ENCODE measurements at places on chromosomes 16 and 17. TPM values are rescaled to one million over a fixed set of nuclear protein-coding genes. Genes with fewer than 3 reads are reported as not detected.

DNAI2 gene
- total RNA-seq: not detected

CA5A gene
- not detected for total RNA-seq

PPP1R1B gene
- not detected for total RNA-seq

ADORA2B gene
- total RNA-seq: 15.3 TPM

PRSS27 gene
- 1.00 TPM for total RNA-seq

ACAP1 gene
- 3.9 TPM for total RNA-seq
